CD4-positive, alpha-beta T cell treated with Interleukin-17A for 4 hours (primary cell): ENCODE measurements at places on chromosomes 12 and 14.

- peak; percentile 49 for DNase-seq
Measured at GRCh38 chr12:46459861-46460545, 87.4 kb upstream of the SLC38A2 start.

- DNase-seq, result no peak
Measured at GRCh38 chr12:112096070-112096469, 12.5 kb downstream of the NAA25 start.

- DNase-seq, result no peak
Measured at GRCh38 chr12:31234955-31235867, 90.7 kb downstream of the SINHCAF start.

- DNase-seq, result peak; percentile 82
Measured at GRCh38 chr12:109432842-109433304, 44.2 kb downstream of the KCTD10 start.

- DNase-seq, result no peak
Measured at GRCh38 chr14:50714450-50715073, 46.5 kb upstream of the SAV1 start.

GRCh38 chr12:40921563-40922163 is 229.4 kb downstream of the CNTN1 start:
- no peak for DNase-seq

GRCh38 chr12:101608301-101609133 is 13.7 kb downstream of the MYBPC1 start:
- DNase-seq, result no peak

DNA sequence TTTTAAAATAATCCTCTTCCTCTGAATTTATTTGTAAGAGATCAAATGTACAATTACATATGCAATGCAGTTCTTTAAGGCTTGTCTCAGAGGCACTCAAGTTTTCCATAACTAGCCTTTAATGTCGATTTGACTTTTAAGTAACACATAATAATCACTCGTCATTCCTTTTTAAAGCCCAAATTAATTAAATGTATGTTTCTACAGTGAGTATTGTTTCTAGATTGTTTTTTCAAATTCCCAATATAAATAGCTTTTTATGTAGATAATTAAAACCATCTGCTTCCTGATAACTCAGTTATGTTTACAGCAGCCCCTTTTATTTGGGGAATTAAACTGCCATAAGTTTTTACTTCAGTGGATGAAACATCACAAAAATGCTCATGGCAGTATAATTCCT is 185.1 kb downstream of the ETNK1 start:
- DNase-seq, result no peak

DNA sequence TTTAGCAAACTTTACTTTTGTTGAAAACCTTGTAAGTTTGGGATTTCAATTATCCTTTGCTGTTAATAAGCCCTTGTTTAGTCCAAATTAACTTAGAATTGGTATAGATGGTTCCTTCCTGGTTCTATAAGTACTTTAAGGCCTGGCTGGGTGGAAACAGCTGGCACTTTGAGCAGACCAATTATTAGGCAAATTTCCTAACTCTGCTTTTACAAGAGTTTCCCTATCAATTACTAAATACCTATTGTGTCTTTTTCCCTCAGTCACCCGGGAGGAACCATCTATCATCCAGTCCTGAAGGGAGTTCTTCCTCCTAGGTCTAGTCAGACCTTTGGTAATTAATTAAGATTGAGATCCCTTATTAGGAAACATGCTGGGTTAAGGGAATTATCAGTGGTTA is 138.0 kb downstream of the SLC38A6 start:
- no peak for DNase-seq

DNA sequence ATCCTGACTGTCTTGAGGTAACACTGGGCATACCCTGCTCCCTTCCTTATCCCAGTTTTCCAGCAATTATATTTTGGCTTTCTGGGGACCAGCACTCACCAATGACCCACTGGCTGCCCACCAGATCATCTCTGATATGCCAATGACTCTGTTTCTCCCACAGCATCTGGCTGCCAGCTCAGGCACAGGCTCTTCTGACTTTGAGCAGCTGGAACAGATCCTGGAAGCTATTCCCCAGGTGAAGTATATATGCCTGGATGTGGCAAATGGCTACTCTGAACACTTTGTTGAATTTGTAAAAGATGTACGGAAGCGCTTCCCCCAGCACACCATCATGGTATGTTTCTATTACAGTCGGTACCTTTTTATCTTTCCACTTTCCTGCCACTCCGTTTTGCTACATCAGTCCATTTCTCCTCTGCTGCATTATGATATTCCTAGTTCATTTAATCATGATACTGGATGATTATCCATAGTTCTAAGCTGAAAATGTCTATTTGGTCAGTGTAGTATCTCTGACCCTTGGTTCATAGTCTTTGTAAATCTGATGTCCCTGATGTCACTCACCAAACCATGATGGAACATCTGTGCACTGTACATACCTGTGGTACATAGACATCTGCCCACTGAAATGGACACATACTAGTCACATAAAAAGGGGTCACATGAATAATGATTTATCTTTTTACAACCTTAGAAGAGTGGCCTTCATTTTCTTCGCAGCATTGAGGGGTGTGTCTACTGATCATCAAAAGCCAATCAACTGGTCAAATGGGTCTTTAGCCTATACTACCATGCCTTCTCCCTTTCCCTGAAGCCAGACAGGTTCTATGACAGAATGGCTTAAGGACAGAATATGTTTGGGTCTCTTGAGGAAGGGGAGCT is 3.3 kb downstream of the GMPR2 start:
- DNase-seq, result no peak

GRCh38 chr12:27614386-27614785 is 81.9 kb upstream of the REP15 start:
- no peak for DNase-seq

- no peak for DNase-seq
Measured at GRCh38 chr14:103022002-103022684, 35.2 kb downstream of the CDC42BPB start.

DNA sequence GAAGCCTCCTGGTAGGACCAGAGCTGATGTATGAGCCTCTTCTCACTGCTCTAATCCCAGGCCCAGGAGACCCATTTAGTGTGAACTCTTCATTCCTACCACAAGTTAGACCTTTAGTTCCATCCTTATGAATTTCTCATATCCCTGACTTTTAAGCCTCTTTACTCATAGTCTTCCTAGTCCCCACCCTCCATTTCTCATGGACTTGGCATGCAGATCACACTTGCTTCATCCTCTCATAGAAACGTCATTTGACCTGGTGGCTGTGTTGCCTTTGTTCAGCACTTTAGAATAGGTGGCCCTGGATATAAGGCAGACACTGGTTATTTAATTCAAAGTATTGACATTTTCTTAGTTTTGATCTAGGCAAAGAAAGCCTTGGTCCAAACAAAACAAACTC is 99.5 kb downstream of the SLC16A7 start:
- DNase-seq, result no peak

DNA sequence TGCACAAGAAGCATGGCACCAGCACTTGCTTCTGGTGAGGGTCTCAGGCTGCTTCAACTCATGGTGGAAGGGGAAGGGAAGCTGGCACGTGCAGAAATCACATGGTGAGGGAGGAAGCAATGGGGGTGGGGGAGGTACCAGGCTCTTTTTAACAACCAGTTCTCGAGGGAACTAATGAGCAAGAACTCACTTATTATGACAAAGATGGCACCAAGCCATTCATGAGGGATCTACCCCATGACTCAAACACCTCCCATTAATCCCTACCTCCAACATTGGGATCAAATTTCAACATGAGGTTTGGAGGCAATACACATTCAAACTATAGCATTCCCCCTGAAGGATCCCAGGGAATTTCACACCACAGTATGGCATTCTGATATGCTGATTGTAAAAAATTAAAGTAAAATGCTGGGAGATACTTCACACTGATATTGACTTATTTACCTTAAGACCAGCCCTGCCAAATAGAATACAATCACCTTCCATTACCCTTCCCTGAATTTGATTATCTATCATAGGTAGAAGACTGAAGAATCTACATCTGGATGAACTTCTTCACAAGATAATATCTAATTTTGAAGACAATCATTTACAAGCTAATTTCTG is 201.7 kb upstream of the PLXNC1 start:
- no peak for DNase-seq

- no peak for DNase-seq
Measured at GRCh38 chr12:13978876-13979275, 2.5 kb downstream of the GRIN2B start.

- no peak for DNase-seq
Measured at GRCh38 chr12:77679686-77680085, 151.0 kb upstream of the NAV3 start.

GRCh38 chr12:105812366-105812765 is 326.4 kb downstream of the NUAK1 start:
- DNase-seq, result no peak
